A549 treated with CORT108297 at 1 μM for 4 hours (cell line): ENCODE measurements at places on chromosomes 2 and 18. TPM values are rescaled to one million over a fixed set of nuclear protein-coding genes. Genes with fewer than 3 reads are reported as not detected.

Gene MBD5
- 2.9 to 8.0 TPM (median 5.4 TPM) in 5 replicates for total RNA-seq

Gene SPHKAP
- 0.02 TPM in 1 of 5 replicates, not detected in the others for total RNA-seq

Gene UGT1A3
- total RNA-seq = 0.07 to 0.17 TPM (median 0.13 TPM) in 3 of 5 replicates, not detected in the others

Gene GRB14
- total RNA-seq = 5.0 to 6.5 TPM (median 5.7 TPM) in 5 replicates

Gene ABCG5
- total RNA-seq = not detected in 5 replicates

Gene CXCR2
- total RNA-seq = 0.03 to 0.05 TPM in 2 of 5 replicates, not detected in the others
